ENCODE measurements at places on chromosomes 12 and 14.

DNA sequence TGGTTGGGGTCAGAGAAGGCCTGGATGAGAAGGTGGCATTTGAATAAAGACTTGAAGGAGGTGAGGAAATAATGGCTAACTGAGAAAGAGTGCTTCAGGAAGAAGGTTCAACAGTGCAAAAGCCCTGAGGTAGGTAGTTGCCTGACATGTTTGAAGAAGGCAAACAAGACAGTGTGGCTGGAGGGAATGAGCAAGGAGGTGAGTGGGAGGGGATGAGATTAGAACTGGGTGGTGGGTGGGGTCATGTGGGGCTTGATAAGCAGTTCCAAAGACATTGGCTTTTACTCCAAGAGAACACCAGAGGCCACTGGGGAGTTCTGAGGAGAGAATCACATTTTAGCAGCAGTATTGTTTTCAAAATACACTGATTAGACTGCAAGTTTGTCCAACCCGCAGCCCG, 50.5 kb downstream of the HSPB8 start:
- no peak overlapping the region for H3K27ac ChIP-seq
- H3K4me3 ChIP-seq: no peak overlapping the region
- H3K36me3 ChIP-seq: no peaks in the 10 kb centered on the region
- H3K27me3 ChIP-seq: peaks cover 12% of the 10 kb centered on the region

- H3K4me1 ChIP-seq: peaks cover 39% of the 10 kb centered on the region
- peaks cover 52% of the 10 kb centered on the region for H3K36me3 ChIP-seq
- no peaks in the 10 kb centered on the region for H3K27me3 ChIP-seq
- H3K4me3 ChIP-seq: peak overlapping the region; percentile 6
These were observed 38.7 kb downstream of the RASAL1 start for GRCh38 chr12:113096675-113097461.

- H3K27me3 ChIP-seq: peaks cover 44% of the 10 kb centered on the region
- H3K4me3 ChIP-seq: no peak overlapping the region
- H3K4me1 ChIP-seq: no peaks in the 10 kb centered on the region
- no peak for DNase-seq
- no peaks in the 10 kb centered on the region for H3K36me3 ChIP-seq
These were observed 58.8 kb downstream of the ADGRD1 start for GRCh38 chr12:131012279-131013069.

DNA sequence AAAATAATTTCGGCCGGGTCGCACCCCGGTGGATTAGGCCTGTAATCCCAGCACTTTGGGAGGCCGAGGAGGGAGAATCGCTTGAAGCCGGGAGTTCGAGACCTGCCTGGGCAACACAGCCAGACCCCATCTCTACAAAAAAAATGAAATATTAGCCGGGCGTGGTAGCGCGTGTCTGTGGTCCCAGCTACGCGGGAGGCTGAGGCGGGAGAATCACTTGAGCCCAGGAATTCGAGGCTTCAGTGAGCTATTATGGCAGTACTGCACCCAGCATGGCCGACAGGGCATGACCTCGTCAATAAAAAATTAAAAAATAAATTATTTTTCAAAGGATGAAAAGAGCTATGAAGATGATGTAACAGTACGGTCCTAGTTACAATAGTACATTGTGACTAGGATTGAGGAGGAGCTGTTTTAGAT, 523 bp downstream of the GTF2H3 start:
- peaks cover 17% of the 10 kb centered on the region for H3K36me3 ChIP-seq
- H3K4me3 ChIP-seq: peak overlapping the region; percentile 96
- H3K4me1 ChIP-seq: peaks cover 8% of the 10 kb centered on the region
- H3K27ac ChIP-seq: peak overlapping the region; percentile 99
- no peaks in the 10 kb centered on the region for H3K27me3 ChIP-seq

DNA sequence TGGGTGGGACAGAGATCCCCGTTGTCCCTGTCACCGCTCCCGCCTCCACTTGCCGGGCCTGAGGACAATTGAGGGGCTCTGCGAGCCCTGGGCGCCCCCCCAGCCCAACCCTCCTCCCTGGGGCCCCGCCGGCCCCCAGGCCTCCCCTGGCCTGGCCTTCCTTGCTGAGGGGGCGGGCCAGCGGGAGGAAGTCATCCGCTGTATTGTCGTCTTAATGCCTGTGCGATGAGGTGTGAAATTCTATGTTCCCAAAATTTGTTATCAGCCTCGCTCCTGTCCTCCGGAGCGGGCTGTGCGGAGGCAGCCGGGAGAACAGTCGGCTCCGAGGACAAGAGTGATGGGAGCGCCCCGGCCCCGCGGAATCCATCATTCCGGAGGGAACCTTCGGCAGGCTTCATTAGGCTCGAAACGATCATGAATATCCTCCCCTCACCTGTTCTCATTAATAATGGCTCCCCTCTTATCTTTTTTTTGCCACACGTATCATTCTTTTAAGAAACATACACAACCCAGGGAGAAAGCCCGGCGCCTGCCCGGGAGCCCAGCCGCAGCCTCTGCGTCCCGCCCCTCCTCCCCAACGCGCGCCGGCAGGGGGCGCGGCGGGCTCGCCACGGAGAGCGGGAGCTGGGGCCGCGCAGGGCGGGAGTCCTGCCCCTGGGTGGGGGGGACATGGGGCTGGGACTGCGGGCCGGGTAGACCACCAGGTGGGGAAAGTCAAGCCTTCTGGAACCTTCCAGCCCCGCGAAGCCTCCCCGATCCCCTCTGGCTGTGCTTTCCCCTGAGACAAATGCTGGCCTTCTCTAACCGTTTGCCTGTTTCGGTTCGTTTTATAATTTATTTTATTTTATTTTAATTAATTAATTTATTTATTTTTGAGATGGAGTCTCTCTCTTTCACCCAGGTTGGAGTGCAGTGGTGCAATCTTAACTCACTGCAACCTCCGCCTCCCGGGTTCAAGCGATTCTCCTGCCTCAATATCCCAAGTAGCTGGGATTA, 17.1 kb upstream of the DLK1 start:
- H3K27me3 ChIP-seq: peaks cover 43% of the 10 kb centered on the region
- H3K4me1 ChIP-seq: peaks cover 12% of the 10 kb centered on the region
- H3K36me3 ChIP-seq: no peaks in the 10 kb centered on the region
- H3K27ac ChIP-seq: no peak overlapping the region
- DNase-seq: no peak

- no peak overlapping the region for H3K27ac ChIP-seq
- H3K4me3 ChIP-seq: no peak overlapping the region
- no peak for DNase-seq
- peaks cover 8% of the 10 kb centered on the region for H3K4me1 ChIP-seq
These were observed 21.5 kb upstream of the MMP17 start for GRCh38 chr12:131806674-131807073.

DNA sequence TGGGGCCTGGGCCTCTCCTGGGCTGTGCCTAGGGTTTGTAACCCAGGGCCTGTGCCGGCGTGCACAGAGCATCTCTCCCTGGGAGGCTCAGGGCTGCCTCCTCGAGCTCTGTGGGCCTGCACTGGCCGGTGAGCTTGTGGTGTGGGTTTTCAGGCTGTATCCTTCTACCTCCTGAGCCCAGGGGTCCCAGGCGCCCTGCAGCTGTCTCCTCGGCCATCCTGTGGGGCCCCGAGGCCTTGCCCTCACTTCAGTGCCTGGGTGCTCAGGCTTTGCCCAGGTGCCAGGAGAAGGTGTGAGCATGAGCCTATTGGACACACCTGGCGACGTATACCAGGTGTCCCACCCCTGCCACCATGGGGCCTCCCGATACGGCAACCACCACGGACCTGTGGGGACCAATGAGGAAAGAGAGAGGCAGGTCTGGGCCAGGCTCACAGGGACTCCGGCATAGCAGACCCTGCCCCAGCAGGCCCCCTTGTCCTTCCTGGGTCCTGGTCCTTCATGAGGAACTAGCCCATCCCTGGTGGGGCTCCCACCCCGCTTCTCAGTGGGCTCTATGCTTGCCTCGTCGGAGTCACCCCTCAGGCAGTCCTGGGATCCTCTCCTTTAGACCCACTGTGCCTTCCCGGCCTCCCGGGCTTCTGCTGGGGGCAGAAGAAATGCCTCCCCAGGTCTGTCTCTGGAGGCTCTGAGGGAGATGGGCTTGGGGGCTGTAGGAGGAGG, 400.2 kb downstream of the TMEM121 start:
- no peak overlapping the region for H3K4me3 ChIP-seq
- H3K27me3 ChIP-seq: no peaks in the 10 kb centered on the region
- DNase-seq: no peak
- peaks cover 26% of the 10 kb centered on the region for H3K4me1 ChIP-seq
- peak overlapping the region; percentile 47 for H3K27ac ChIP-seq

DNA sequence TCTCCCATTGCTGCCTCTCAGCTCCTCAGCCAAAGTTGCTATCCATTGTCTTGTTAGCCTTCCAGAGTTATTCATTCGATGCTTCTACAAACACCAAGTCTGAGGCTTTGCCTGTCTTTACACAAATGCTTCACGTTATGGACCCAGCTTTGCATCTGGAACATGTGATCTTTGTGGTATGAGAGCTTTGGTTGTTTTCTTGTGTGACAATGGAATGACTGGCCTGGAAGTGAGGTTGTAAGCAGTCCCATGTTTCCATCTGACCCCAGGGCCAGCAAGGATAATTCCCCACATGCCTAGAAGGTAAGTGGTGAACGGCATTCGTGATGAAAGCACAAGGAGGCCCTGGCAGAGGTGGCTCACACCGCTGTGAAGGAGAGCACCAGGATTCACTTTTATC, 866.7 kb upstream of the TMEM132C start:
- H3K27me3 ChIP-seq: no peaks in the 10 kb centered on the region
- no peak overlapping the region for H3K27ac ChIP-seq
- no peaks in the 10 kb centered on the region for H3K4me1 ChIP-seq
- no peaks in the 10 kb centered on the region for H3K36me3 ChIP-seq
- H3K4me3 ChIP-seq: no peak overlapping the region

GRCh38 chr14:83556065-83556464, 1973.9 kb upstream of the FLRT2 start:
- H3K4me3 ChIP-seq: no peak overlapping the region
- H3K27me3 ChIP-seq: no peaks in the 10 kb centered on the region
- no peaks in the 10 kb centered on the region for H3K4me1 ChIP-seq
- no peaks in the 10 kb centered on the region for H3K36me3 ChIP-seq
- no peak overlapping the region for H3K27ac ChIP-seq
